ENCODE measurements at places on chromosomes 13 and 19.

DNA sequence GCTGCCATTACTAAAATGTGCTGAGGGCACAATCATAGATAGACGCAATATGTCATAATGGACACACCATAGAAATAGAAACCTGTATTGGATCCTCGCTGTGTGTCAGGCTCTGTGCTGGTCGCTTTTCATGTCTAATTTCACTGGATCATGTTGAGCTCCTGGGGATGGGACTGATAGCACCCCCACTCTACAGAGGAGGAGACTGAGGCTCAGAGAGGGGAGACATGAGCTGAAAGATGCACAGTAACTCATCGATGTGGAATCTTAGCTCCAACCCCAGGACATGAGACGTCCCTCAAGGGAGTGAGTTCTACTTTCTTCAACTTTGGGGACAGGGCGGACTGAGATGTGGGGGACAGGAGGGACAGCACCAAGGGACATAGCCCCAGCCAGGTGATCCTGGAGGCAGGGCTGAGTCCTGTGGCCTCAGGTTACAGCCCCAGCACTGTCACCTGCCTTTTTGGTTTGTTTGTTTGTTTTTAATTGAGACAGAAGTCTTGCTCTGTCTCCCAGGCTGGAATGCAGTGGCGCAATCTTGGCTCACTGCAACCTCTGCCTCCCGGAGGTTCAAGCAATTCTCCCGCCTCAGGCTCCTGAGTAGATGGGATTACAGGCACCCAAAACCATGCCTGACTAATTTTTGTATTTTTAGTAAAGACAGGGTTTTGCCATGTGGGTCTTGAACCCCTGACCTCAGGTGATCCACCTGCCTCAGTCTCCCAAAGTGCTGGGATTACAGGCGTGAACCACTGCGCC lies 6.6 kb upstream of the GIPC1 start:
- no peaks in the 10 kb centered on the region for H3K36me3 ChIP-seq
- H3K4me3 ChIP-seq = no peak overlapping the region
- H3K4me1 ChIP-seq = peaks cover 19% of the 10 kb centered on the region
- no peak for DNase-seq
- peaks cover 5% of the 10 kb centered on the region for H3K27me3 ChIP-seq

GRCh38 chr19:55454787-55455243 lies 6.6 kb downstream of the ISOC2 start:
- H3K4me1 ChIP-seq = peaks cover 5% of the 10 kb centered on the region
- H3K36me3 ChIP-seq = no peaks in the 10 kb centered on the region
- peaks cover 45% of the 10 kb centered on the region for H3K27me3 ChIP-seq
- DNase-seq = no peak
- H3K27ac ChIP-seq = no peak overlapping the region

DNA sequence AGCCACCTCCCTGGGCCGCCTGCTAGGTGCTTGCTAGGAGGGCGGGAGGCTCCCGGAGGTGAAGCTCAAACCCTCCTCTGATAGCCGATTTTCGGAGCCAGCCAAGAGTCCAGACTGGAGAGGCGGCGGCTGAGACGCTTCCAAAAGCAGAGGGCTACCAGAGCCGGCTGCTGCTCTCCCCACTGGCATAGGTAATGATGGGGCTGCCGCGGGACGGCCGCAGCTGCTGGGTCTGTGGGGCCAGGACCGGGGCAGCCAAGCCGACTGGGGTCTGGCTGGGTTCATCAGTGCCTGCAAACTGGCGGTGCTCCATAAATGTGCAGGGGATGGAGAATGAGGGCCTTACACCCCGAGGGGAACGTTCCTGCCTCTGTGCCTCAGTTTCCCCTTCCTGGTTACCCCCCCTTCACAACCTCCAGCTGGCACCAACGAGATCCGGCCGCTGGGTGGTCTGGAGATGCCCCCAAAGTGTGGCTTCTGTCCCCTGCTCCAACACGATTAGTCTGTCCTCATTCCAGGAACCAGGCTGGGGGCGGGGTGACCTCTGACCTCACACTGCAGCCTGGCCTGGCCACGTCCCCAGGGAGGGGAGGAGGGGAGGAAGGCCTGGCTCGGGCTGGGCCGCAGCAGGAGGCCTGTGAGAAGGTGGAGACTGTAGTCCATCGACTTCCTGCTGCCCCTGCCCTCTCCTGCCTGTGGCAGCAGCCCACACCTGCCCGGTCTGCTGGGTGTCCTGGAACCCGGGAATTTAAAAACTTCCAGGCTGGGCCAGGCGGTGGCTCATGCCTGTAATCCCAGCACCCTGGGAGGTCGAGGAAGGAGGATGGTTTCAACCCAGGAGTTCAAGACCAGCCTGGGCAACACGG lies 3.8 kb upstream of the WDR18 start:
- DNase-seq = no peak
- H3K36me3 ChIP-seq = no peaks in the 10 kb centered on the region
- peaks cover 29% of the 10 kb centered on the region for H3K4me1 ChIP-seq
- H3K4me3 ChIP-seq = no peak overlapping the region
- H3K27ac ChIP-seq = no peak overlapping the region

GRCh38 chr19:47663911-47664771 lies 49.1 kb upstream of the EHD2 start:
- H3K4me3 ChIP-seq = no peak overlapping the region
- no peak overlapping the region for H3K27ac ChIP-seq
- no peaks in the 10 kb centered on the region for H3K36me3 ChIP-seq
- no peaks in the 10 kb centered on the region for H3K27me3 ChIP-seq
- no peak for DNase-seq
- H3K4me1 ChIP-seq = peaks cover 6% of the 10 kb centered on the region

DNA sequence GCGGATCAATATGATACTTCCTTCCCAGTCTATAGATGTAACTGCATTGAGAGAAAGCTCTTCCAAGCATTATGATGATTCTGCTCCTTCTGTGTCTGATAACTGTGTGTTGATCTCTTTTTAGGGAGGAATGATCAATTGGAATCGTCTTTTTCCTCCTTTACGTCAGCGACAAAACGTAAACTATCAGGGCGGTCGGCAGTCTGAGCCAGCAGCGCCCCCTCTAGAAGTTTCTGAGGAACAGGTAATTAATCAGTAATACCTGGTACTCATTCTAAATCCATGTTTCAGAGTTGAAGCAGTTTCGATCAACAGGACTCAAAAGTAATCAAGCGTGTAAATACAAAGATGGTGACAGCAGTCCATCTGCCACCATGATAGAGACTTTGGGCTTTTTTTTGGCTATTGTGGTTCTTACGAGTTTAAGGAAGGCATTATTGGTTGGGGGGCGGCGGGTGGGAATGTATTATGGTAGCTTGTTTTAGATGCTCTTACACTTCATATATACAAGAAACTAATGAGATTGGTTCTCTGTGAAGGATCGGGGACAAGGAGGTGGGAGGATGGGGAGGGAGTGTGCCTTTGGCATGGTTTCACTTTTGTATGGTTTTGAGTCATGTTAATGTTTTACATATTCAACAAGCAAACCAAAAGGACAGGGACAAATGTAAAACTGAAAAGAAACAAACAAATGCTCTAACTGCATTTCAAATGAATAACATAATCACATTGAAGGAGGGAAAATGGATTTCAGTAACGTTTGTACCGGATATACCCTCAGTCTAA lies 60.7 kb upstream of the GPR183 start:
- H3K4me3 ChIP-seq = no peak overlapping the region
- no peaks in the 10 kb centered on the region for H3K27me3 ChIP-seq
- no peak for DNase-seq
- no peaks in the 10 kb centered on the region for H3K36me3 ChIP-seq
- peak overlapping the region; percentile 84 for H3K27ac ChIP-seq
- H3K4me1 ChIP-seq = peaks cover 73% of the 10 kb centered on the region

- H3K36me3 ChIP-seq = peaks cover 6% of the 10 kb centered on the region
- no peak overlapping the region for H3K4me3 ChIP-seq
- DNase-seq = no peak
These were observed 4.3 kb downstream of the ELL start for GRCh38 chr19:18517606-18518005.

DNA sequence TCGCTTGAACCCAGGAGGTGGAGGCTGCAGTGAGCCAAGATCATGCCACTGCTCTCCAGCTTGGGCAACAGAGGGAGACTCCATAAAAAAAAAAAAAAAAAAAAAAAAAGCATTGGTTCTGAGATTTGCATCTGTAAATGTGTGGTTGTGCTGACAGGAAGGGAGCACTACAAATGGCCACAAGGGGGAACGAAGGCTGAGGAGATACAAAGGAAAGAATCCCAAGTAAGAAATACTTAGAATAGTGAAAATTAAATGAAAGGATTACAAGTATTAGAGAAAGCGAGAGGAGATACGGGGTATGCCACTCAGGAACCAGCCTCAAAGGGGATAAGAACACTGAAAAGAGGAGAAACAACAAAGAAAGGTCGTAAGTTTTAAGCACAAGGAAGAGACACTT lies 284.9 kb downstream of the KLF12 start:
- no peak overlapping the region for H3K27ac ChIP-seq
- H3K4me1 ChIP-seq = peaks cover 5% of the 10 kb centered on the region
- peak; percentile 22 for DNase-seq
- H3K36me3 ChIP-seq = peaks cover 16% of the 10 kb centered on the region
- H3K4me3 ChIP-seq = no peak overlapping the region
- no peaks in the 10 kb centered on the region for H3K27me3 ChIP-seq

- H3K27me3 ChIP-seq = no peaks in the 10 kb centered on the region
- DNase-seq = no peak
- peaks cover 3% of the 10 kb centered on the region for H3K4me1 ChIP-seq
- H3K27ac ChIP-seq = no peak overlapping the region
These were observed 339.2 kb downstream of the DNAJC15 start for GRCh38 chr13:43362556-43362955.

DNA sequence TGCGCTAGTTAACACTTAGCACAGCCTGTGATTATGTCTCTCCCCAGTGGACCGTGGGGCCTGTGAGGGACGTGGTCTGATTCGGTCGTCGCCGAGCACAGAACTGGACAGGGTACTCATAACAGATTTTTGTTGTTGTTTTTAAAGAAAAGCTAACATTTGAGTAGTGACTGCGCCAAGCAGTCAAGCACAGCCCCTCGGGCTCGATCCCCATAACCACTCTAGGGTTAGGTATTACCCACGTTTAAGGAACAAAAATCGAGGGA lies 805 bp upstream of the PTOV1 start:
- H3K4me3 ChIP-seq = peak overlapping the region; percentile 99
- no peaks in the 10 kb centered on the region for H3K27me3 ChIP-seq
- peaks cover 10% of the 10 kb centered on the region for H3K4me1 ChIP-seq
- peaks cover 2% of the 10 kb centered on the region for H3K36me3 ChIP-seq

DNA sequence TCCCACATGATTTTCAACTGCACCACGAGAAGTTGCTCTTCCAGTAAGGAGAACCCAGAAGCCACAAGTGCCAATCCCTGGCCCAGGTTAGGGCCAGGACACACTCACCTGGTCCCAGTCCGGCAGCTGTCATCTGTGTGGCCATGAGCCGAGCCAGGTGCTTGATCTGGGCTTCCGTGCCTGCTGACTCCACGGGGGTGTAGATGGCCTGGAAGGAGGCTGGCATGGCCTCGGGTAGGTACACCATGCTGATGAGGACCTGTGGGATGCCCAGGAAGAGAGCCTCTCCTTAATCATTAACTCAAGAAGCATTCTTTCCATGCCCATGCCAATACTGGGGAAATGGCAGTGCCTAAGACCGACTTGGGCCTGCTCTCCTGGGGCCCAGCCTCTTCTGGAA lies 19.9 kb upstream of the RSPH6A start:
- H3K4me1 ChIP-seq = no peaks in the 10 kb centered on the region
- H3K36me3 ChIP-seq = peaks cover 9% of the 10 kb centered on the region
- H3K27me3 ChIP-seq = no peaks in the 10 kb centered on the region
- no peak overlapping the region for H3K4me3 ChIP-seq
- no peak for DNase-seq
- H3K27ac ChIP-seq = no peak overlapping the region

- no peak overlapping the region for H3K27ac ChIP-seq
- DNase-seq = no peak
- no peaks in the 10 kb centered on the region for H3K36me3 ChIP-seq
- H3K4me3 ChIP-seq = no peak overlapping the region
- no peaks in the 10 kb centered on the region for H3K4me1 ChIP-seq
- H3K27me3 ChIP-seq = peaks cover 6% of the 10 kb centered on the region
These were observed 119.2 kb upstream of the SPACA7 start for GRCh38 chr13:112256716-112257494.
